ENCODE measurements at places on chromosomes 12 and 14.

DNA sequence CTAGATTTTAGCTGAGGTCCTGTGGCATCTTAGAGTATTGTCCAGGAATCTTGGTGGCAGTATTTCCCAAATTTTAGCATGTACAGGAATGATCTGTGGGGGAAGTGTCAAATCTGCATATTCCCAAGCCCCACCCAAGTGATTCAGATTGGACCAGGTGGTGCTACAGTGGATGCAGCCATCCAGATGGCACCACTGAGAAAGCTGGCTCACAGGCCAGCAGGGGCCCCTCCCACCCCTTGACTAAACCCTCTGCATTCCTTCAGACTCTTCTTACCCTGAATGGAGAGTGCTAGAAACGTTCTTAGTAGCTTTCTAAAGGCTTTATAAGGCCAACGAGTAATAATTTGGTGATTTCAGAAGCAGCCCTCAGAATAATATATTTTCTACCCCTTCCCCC is 255.2 kb downstream of the NRXN3 start:
- no peak for DNase-seq

DNA sequence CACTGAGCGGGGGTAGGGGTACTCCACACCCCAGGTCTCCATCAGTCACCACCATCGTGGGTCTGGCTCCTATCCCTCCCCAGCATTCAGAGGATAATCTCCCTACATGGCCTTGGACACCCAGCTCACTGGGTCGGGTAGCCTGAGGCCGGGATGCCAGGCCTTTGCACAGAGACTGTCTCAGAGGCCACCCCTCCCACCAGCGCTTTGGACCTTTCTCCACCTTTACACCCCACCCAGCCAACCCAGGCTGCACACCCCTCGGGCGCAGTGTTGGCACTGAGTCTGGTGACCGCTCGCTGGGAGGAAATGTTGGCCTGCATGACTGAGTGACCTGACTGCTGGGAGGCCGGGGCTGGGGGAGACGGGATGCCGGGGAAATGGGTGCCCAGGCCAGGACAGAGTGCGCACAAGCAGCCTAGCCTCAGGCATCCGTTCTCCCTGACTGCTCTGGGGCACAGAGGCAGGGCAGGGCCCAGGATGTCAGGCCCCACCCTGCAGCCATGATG is 10.6 kb upstream of the LBHD2 start:
- DNase-seq = no peak

DNA sequence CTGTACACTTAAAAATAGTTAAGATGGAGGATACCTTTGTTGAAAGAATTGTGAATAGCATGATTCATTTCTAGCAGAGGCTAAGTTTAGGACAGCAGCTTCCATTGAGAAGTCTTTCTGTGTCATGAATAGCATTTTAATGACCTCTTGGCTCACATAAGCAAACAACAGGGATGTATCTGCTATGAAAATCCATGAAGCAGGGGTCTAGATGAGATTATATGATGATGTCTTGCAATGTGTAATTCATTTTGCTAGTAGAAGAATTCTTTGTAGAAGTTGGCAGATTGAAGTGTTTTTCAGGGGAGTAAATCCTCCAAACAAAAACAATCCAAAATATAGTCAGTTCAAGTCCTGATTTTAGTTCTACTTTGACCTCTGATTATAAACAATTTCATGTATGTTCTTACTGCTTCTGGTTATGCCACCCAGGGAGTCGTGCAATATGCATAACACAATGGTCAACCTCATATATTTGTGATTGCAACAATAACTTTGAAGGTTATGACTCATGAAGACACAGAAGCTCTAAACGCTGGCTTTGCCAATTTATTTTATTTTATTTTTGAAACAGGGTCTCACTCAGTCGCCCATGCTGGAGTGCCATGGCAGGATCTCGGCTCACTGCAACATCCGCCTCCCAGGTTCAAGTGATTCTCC is 6.9 kb upstream of the RD3L start:
- DNase-seq = no peak

DNA sequence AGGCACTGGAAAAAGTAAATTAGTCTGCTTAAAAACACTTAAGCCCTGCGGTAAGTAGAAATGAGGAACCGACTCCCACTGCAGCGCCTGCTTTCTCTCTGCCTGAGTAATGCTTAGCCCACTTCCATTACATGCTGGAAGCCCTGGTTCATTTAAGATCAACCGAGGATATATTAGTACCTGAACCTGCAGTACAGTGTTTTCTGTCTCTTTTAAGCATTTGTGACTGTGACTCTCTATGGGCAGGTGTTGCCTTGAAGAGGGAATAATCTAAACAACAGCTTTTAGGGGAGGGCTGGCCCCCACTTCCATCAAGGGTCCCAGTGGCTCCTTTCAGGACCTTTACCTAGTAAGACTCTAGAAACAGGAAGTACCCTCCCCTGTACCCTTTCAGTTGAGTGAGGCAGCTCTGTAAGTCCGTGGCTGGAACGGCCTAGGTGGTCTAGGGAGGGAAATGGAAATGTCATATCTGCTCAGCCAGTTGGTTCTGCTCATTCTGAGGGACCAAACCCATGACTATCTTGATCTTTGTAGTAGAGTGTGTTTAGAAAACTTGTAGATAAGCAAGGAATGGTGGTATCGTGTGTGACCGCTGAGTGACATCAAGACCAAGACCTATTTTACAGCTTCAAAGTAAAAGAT is 56.2 kb downstream of the FNTB start:
- DNase-seq = no peak

GRCh38 chr14:60217713-60218112 is 31.3 kb upstream of the PPM1A start:
- DNase-seq = no peak

DNA sequence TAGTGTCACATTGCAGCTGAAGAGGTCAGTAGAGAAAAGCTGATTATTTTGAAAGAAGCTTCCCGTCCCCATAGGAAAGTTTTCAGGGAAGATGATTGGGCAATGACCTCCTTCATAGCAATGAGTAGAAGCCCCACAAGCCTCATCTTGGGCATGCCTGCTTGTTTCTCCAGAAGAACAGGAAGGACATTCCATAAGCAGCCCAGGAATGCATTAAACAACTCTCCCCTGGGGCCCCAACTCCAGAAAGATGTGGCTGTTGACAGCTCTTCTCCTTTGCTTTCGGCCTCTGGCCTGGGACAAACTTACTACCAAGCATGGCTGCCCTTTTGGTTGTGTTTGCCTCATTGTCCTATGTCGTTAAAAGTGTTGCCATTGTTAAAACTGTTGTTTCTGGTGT is 5.7 kb upstream of the VDR start:
- peak; percentile 69 for DNase-seq

DNA sequence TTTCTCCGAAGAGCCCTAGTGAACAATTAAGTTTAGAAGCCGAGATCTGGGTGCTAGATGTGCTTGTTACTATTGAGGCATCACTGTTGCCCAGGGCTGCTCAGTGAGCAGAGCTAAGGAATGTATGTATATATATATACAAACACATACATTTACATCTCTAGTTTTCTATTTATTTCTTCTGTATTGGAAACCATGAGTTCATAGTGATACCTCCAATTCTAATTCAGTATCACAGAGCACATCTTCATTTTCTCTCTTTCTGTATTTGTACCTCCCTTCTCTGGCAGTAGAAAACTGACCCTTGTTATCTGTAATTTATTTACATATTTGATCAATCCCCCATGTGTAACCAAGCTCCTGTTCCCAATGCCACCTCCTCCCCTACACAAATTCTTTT is 40.7 kb upstream of the FUT8 start:
- DNase-seq = no peak

DNA sequence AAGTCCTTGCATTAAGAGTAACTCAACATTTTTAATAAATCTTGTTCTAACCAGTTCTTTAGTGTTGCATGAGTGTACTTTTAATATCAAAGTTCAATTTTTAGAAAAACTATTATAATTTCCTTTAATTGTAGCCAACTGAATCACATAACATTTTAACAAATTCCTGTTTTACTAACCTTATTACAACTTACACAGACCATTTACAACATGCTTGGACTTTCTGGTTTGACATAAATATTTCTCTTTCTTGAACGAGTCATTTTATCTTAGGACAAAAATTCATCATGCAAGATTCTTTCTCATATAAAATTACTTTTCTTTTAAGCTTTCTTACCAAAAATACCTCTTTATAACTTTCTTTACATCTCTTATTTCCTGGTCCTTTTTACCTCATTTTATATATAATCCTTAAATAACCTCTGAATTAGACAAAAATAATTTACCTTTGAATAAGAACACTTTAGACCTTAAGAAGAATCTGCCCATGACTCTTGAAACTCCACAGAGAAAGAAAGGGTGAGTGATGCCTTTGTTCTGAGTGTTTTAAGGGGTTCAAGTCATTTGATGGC is 3.9 kb downstream of the SLCO1A2 start:
- no peak for DNase-seq

DNA sequence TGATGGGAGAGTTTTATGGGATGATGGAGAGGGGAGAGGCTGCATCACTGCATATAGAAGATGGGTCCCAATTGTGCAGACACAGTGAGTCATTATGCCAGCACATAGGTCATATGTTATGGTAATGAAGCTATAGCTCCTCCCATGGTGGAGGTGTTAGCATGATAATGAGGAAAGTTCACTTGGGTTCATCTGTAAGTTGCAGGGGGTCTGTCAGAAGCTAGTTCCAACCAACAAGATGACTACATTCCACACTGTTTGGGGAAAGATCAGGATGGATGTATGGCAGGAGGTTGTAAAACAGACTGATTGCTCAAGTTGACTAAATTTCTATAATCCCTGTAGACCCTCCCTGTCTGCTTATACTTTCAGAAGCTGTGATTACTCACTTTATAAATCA is 561.3 kb downstream of the C12orf50 start:
- DNase-seq = no peak

GRCh38 chr12:108547686-108548085 is 13.3 kb downstream of the SART3 start:
- DNase-seq = no peak

- DNase-seq = peak; percentile 0
These were observed 523.0 kb upstream of the FOXG1 start for GRCh38 chr14:28243600-28243999.

DNA sequence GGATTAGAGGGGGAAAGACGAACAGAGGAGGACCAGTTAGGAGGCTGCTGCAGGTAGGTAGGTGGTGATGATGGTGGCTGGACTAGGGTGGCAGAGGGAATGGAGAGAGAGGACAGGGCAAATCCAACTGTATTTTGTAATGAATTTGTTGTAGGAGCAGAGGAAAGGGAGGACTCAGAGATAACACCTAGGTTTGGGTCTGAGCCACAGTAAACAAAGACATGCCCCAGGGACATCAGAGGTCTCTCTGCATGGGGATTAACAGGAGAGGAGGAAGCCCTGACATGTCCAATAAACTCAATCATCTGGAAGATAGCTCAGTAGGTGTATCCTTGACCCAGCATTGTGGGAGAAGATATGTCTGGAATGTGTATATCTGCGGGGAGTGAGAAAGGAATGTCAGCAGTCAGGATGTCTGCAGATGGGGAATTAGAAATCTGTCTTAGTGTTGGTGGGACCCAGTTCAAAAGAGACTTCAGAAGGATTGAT is 4.7 kb upstream of the SLC48A1 start:
- peak; percentile 28 for DNase-seq

DNA sequence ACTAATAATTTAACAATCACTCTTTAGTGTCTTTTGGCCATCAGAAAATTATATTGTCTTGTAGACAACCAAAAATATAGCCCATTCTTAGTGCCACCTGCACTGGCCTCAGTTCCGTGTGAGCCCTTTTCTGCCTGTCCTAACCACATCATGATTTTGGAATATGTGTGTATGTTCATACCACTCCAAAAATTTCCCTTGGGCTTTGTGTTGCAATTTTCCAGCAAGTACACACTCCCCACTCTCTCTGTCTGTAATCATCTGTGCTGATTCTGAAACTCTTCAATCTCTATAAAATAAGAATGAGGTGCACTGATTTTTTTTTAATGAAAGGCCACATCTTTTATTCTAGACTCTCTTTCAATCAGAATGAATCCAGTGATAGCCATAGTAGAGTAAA is 196.0 kb downstream of the PIK3C2G start:
- DNase-seq = no peak

GRCh38 chr14:102280376-102280962 is 24.5 kb downstream of the MOK start:
- peak; percentile 98 for DNase-seq

- peak; percentile 65 for DNase-seq
These were observed 129.8 kb downstream of the TBX5 start for GRCh38 chr12:114275932-114276785.

- DNase-seq = no peak
These were observed 14.3 kb downstream of the HECTD4 start for GRCh38 chr12:112367965-112368364.

DNA sequence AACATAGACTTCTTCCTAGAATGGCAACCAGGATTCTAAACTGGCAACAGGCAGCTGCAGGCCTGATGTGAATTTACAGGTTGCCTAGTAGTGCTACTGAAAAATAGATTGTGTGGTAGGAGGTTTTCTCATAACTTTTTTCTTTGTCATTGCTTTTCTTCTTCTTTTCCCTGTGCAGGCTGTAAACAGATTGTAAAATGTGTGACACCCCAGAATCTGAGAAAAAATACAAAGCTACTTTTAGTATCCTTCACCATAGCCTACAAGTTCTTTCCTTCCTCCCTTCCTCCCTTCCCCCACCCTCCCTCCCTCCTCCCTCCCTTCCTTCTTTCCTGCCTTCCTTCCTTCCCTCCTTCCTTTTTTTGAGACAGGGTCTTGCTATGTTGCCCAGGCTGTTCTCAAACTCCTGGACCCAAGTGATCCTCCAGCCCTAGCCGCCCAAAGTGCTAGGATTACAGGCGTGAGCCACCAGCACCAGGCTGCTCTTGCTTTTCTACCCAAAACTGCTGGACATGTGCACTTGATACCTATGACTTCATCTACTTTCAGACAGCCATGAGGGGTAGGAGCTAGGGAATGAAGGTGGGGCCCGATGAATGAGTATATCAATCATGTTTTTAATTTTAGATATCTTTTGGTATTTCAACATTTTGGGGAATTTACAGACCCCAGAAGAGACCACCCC is 114.2 kb upstream of the EEA1 start:
- DNase-seq = no peak

GRCh38 chr12:6370576-6370935 is 4.8 kb downstream of the SCNN1A start:
- DNase-seq = no peak

GRCh38 chr12:125098676-125099408 is 33.6 kb downstream of the AACS start:
- no peak for DNase-seq

DNA sequence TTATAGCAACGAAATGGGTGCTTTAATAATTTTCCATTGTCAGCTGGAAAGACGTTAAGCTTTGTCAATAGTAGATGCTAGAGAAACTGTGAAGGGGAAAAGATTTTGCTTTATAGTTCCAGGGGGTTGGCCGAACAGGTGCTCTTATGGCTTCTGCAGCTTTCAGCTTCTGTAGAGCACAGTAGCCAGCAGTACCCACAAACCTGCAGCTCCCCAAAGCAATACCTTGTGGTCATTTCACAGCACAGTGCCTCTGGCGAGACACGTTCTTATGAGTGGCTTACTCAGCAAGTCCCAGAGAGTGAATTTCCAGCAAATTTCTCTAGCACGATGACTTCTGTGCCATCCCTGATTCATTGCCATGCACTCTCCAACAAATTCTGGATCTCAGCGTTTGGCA is 416.3 kb upstream of the ATP2B1 start:
- no peak for DNase-seq

GRCh38 chr12:51942501-51943000 is 8.9 kb upstream of the ACVR1B start:
- no peak for DNase-seq

GRCh38 chr14:65054471-65055085 is 47.7 kb downstream of the MAX start:
- no peak for DNase-seq

GRCh38 chr14:83707056-83707455 is 1822.9 kb upstream of the FLRT2 start:
- DNase-seq = no peak

GRCh38 chr12:41856228-41856627 is 288.4 kb downstream of the GXYLT1 start:
- DNase-seq = no peak

Measured in GM23248 (cell line).